ENCODE measurements at places on chromosomes 2 and 18.

DNA sequence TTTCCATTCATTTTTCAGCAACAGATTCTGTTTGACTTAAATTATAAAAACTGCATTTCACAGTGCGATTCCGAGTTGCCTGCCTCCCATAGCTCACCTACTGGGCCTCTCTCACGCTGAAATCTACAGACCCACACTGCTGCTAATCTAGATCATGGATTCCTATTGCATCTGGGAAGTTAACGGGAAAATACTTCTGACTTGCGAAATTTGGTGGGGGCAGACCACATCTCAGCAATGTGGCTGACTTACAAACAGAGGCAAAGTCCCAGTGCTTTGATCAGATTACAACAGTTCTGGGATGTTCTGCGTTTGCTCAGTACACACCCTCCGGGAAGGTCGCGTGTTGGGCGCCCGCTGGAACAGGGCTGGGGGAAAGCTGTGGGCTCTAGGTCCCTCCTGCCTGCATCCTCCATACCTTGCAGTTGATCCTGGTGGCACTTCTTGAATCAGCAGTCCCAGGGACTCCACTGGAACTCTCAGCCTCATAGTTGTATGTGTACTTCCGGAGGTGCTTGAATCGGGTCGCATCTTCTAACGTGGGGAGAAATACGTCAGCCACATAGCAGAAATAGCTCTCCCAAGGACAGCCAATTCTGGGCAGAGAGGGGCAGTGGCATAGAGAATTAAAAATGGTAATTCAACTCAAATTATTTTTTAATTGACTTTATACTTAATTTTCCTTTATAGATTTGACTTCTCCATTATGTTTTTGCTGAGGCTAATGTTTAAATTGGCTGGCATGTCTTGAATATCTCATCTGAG, 1.7 kb downstream of the APOB start:
- no peak for DNase-seq

- no peak for DNase-seq
Observed at GRCh38 chr2:220123751-220124150, 496.3 kb downstream of the SLC4A3 start.

DNA sequence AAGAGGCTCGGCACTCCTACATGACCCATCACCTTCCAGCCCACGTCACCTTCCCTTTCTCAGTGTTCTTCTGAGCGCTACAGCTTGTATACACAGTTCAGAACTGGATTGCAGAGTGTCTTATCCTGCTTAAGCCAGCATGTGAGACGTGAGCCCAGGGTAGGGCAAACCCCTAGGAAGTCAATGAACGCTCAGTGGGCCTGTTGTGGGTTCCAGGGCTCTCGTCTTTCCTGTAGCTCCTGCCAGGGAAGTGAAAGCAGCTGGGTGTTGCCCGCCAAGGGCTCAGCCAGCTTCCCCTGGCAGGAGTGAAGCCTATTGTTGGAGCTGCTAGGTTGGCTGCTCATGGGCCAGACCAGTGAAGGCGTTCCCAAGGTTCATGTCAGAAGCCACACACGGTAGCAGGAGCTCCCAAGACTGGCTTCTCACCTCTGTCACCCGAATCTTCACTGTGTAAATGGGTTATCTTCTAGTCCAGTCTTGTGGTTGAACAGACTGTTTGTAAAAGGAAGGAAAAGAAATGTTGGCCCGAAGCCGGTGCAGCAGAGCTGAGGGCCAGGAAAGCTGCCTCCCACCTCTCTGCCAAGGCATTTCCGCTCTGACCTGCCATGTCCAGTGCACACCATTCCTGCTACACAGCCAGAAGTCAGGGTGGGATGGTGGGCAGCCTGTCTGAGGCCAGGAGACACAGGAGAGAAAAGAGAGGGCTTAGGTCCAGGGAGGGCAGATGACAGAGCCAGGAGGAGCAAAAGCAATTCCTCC, 69.6 kb upstream of the RMDN2 start:
- no peak for DNase-seq

DNA sequence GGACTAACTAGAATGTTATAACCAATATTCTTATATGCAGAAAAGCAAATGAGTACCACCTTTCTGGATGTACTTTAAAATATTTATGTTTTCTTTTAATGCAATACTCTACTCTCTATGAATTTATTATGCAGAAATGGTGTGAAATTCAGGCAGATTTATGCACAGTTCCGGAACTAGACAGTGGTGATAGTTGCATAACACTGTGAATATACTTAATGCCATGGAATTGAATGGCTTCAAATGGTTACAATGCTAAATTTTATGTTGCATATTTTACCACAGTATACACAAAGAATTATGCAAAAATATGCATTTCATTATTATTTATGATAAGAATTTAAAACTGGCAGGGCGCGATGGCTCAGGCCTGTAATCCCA, 287.8 kb upstream of the FN1 start:
- no peak for DNase-seq

- DNase-seq: no peak
Observed at GRCh38 chr2:102585847-102586404, 33.4 kb upstream of the SLC9A2 start.

- no peak for DNase-seq
Observed at GRCh38 chr18:404061-404636, 96.4 kb downstream of the COLEC12 start.

DNA sequence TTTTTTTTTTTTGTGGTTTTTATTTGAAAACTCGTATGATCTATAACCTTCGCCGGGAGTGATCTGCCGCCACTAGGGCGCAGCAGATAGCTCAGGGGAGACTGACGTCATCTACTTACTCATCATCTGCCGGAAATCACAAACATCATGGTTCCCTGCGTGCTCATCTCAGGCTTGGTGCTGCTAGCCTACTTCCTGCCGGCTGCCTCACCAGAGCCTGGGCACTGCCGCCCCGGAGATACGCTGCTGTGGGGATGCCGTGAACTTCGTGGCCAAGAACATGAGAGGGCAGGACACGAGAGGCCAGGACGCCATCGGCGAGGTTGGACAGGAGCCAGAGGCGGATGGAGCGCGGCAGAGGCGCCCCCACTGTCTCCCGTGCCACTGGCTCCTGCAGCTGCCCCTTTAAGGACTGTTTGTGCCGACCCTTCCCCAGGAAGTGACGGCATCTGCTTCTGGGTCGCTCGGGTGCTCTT, 68.8 kb downstream of the DOK6 start:
- peak; percentile 10 for DNase-seq

DNA sequence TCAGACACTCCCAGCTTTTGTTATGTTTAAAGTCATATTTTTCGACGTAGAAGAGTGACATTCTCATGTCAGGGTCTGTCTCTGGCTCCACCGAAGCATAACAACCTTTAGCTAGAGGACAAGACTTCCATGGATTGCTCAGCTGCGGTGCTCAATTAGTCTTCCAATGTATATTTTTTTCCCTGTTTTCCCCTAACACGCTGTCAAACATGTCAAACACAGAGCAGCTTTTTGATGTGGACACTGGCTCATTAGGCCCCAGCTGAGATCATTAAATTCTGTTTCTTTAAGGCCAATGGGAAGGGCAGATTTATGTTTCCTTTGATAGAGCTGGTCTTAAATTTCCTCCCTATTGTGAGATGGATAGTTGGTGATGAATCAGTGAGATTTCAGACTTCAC, 525.4 kb downstream of the PIK3C3 start:
- DNase-seq: peak; percentile 6

DNA sequence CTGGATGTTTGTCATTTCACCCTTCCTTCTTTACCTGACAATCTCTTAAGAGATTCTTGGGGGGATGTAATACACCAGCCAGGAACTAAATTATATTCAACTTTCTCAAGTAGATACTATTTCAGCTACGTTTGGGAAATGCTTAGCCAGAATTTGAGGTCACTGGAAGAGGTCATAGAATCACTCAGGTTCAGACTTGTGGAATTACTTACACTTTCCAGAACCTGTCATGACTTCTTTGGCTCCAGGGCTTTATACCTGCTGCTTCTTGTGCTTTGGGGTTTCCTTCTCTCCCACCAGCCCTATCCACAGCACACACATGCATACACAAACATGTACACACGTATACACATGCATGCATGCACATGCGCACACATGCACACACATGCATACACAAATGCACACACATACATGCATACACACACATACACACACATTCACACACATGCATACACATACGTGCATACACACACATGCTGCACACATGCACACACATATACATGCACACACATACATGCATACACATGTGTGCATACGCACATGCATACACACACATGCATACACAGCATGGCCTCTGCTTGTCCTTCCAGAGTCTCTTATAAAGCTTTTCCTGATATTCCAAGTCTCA, 23.5 kb upstream of the ANXA4 start:
- no peak for DNase-seq

- no peak for DNase-seq
Observed at GRCh38 chr18:10064267-10064666, 150.5 kb downstream of the VAPA start.

- DNase-seq: no peak
Observed at GRCh38 chr18:73954268-73954667, 193.4 kb downstream of the FBXO15 start.

DNA sequence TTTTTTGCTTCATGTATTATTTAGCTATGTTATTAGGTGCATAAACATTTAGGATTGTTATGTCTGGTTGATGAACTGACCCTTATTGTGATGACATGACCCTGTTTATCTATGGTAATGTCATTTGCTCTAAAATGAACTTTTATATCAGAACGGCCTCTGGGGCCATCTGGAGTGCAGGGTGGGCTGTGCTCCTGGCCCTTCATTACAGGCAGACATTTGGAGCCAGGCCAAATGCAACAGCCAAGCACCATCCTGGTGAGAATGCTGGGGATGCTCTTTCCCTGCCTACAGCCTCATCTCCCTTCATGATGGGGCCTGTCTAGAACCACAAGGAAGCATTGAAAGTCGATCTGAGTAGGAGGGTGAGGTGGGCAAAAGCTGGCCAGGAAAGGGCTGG, 38.0 kb downstream of the HJURP start:
- no peak for DNase-seq

- DNase-seq: no peak
Observed at GRCh38 chr2:195606179-195606578, 50.8 kb upstream of the SLC39A10 start.

GRCh38 chr2:19425419-19425818, 67.0 kb upstream of the OSR1 start:
- no peak for DNase-seq

GRCh38 chr2:230682546-230682945, 30.1 kb upstream of the CAB39 start:
- no peak for DNase-seq

- no peak for DNase-seq
Observed at GRCh38 chr2:20676353-20677215, 9.6 kb downstream of the GDF7 start.

DNA sequence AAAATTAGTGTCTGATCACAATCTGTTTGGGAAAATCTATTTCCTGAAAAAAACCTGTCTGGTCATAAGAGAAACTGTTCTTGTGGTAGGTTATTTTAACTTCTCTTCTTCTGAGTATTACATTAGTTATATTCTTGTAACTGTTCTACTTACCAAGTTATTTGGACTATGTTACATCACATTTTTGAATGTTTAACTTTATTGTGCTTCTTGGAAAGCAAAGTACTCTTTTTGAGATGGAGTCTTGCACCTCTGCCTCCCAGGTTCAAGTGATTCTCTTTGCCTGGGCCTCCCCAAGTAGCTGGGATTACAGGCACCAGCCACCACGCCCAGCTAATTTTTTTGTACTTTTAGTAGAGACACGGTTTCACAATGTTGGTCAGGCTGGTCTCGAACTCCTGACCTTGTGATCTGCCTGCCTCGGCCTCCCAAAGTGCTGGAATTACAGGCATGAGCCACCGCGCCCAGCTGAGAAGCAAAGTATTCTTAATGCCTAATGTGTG, 39.4 kb downstream of the AFTPH start:
- no peak for DNase-seq

GRCh38 chr2:226652369-226652768, 147.3 kb downstream of the IRS1 start:
- DNase-seq: no peak

DNA sequence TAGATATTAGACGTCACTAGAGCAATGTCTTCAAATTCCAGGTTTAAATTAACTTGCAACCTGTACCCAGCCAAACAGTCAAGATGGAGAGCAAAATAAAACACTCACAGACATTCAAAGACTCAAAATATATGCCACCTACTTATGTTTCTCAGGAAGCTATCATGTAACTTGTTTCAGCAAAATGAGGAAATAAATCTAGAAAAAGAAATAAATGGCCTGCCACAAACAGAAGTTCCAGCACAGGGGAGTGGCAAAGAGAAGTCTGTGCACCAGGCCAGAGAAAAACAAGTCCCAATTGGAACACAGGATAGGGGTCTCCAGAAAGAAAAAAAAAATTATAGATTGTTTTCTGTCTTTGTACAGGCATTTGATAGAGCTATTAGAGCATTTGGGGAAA, 96.7 kb downstream of the LRP2 start:
- no peak for DNase-seq

DNA sequence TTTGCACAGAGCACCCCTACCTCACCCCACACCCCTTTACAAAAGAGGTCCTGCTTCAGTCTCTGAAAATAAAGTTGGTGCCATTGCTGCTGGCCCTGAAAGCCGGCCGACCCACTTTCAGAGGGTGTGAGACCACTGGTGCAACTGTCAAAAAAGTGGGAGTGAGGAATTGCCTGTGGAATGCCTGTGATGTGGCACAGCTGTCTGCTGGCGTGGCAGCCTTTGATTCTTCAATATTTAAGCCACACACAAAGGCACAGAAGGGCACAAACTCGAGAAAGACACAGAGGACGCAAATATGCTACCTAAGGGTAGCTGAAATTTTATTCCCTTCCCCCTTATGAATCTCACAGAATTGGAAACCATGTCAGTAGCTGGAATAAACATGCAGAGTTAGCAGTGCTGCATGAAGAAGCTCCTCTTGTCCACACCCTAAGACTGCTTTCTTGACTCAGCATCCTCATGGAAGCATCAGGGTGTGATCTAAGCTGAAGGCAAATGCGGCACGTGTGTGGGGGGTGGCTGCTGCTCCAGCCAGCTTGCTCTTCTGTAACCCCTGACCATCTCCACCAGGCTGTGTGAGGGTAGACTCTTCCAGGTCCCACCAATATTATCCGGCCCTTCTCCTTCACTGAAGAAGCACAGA, 92.3 kb downstream of the CELF4 start:
- DNase-seq: no peak

- DNase-seq: no peak
Observed at GRCh38 chr2:191266201-191266600, 21.0 kb downstream of the MYO1B start.

GRCh38 chr2:82525744-82526143, 1933.3 kb downstream of the SUCLG1 start:
- no peak for DNase-seq

Data from nephron progenitor cell (in vitro differentiated cells).